NCI-H526 treated with DMSO at 0.1 percent for 48 hours (cell line): ENCODE measurements at places on chromosomes 7 and 10.

- no peak for DNase-seq
Observed at GRCh38 chr7:73832806-73833205, 2.0 kb downstream of the CLDN4 start.

DNA sequence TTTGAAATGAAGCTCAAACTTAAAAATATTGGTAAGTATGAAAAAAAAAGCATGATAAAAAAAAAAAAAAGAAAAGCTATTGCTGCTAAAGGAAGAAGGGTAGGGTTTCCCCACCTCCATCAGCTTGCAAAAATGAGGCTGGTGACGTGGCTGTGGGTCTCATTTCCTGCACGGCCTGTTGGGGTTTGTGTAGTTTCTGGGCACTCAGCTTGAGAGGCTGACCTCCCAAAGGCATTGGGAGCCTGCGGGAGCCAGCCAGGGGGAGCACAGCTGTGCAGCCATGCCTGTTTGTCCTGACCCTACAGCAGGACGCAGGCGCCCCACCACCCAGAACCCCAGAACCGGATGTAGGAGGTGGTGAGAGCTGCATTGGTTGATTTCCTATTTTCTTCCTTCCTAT lies 48.8 kb upstream of the CARD11 start:
- DNase-seq, result no peak

DNA sequence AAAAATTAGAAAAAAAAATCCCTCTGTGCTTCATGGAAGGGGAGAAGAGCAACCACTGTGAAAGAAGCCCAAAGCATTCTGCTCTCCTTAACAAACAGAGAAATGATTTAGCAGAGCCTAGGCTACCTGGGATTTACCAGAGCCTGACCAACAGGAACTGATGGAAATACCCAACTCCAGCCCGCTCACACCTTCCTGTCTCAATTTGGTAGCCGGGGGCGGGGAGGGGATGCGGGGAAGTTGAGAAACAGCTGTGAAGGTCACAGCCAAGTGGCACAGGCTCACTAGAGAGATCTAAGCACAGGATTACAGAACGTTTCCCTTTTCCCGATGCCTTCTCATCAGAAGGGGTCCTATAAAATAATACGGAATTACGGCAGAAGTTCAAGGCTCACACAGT lies 17.6 kb downstream of the RSU1 start:
- no peak for DNase-seq

DNA sequence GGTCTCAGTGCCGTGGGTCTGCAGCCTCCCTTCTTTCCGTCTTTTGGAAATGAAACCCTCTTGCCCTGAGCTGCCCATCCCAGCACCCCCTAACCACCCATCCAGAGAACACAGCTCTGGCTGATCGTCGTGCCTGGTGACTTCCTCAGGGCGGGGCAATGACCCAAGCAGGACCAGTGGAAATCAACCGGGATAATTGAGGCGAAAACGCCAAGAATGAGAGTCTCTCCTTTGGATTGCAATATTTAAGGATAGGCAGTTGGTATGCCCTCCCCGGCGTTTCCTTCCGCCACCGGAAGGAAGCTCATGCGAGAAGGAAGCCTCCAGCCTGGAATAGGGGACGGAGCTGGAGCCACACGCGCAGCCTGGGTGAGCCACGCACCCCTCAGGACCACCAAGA lies 73.7 kb upstream of the PFKP start:
- DNase-seq, result no peak

DNA sequence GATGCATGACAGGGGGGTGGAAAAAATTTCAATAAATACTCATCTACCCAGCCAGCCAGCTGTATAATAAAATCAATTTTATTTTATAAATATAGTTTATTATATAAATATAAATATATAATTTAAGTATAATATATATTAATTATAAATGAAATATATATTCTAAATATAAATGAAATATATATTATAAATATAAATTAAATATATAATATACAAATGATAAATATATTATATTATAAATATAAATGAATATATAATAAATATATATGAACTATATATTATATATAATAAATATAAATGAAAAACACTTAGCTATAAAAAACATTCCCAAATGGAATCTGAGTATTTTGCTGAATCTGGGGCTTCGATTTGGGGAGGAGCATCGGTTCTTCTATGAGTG lies 79.4 kb upstream of the CDCA7L start:
- DNase-seq, result no peak

GRCh38 chr7:36088966-36089365 lies 64.1 kb upstream of the EEPD1 start:
- no peak for DNase-seq

DNA sequence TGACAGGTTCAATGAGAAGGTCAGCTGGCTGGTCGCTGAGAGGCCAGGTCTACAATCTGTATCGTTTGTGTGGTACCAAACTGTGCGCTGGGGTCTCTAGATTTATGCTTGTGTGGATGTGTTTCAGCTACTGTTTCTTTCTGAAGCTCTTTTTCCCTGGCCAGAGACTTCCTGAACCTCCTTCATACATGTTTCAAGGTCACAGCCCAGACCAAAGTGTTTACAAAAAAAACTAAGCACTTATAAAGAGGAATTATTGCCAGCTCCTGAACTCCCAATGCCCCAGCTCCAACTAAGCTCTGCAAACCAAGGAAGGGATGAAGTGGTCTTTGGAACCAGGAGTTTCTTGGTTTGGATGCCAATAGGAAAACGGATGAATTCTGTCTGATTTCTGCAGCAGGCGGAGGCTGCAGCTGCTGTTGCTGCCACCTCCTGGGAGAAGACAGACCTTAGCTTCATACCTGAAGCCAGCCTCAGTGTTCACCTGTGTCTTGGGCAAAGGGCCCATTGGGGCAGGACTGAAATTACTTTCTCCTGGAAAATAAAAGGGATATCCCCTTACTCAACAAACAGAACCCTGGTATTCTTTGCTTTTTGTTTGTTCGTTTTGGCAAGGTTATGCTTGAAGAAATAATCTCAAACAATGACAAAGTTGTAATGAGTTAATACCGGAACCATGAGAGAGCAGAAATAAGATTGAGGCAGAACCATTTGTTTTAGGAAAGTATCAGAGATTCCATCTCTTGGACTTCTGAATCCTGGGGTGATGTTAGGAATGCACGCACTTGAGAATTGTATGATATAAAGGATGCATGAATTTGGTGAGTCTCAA lies 24.6 kb upstream of the MKLN1 start:
- no peak for DNase-seq

GRCh38 chr10:35926846-35927245 lies 284.8 kb upstream of the FZD8 start:
- no peak for DNase-seq
